ENCODE measurements at places on chromosomes 5 and 9.

- peak; percentile 25 for DNase-seq
Observed at GRCh38 chr5:65482736-65483545, 1.2 kb upstream of the ADAMTS6 start.

- DNase-seq: no peak
Observed at GRCh38 chr9:116447934-116448333, 239.2 kb upstream of the TRIM32 start.

DNA sequence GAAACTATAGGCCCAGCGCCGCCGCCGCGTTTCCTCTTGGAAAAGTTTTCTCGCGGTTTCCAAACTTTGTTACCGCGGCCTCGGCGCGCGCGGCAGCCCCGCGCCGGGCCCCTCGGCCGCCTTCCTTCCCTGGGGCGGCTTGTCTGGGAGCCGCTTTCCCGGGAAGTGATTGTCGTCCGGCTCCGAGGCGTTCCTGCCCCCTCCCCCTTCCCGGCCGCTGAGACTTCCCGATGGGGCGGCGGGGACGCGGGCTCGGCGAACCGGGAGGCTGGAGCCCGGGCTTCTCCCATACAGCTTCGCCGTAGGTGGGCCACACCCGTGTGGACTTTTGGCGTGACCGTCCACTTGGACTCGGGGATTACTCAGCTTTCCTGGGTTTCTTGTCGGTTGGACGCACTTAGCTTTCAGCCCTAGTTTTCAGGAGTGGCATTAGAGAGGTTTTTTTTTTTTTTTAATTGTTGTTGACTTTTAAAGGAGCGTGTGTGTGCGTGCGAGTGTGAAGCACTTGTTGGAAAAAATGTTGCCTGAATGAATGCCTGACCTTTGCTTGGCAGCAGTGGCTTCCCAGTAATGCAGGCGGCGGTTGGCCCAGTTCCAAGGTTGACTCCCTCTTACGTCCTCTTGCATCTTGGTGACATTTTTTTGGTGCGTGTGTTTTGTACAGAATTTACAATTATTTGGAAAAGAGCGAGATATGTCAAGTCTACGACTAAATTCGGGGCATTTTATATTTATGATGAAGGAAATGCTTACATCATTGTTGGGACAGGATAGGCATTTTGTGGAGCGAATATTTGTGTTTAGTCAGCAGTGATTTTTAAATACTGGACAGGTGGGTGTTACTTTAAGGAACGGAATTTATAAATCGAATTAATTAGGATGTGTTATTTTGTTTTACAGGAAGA lies 821 bp downstream of the CTNNA1 start:
- peak; percentile 13 for DNase-seq

DNA sequence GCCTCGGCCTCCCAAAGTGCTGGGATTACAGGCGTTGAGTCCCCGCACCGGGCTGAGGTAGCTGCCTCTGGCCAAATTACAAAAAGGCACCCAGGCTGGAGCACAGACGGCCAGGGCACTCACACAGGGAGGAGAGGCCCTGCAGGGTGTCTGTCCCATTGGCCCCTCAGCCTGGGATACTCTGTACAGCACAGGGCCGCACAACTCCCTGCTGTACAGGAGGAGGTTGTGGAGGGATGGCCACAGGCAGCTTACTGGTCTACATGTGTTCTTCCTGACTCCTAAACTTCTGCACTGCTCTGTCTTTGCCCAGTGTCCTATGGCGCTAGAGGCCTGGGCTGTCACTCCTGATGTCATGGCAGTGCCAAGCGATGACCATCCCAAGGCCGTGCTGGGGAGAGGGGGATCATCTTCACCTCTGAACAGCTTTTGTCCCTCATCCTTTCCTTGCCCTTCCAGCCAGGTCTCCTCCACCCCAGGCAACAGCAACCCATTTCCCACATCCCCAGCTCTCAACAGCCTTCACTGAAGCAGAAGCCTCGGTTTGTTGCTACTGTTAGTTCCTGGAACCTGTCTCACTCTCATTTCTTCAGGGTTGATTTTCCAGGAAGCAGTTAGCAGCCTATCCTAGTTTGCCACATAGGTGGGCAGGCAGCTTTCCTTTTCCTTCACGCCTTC lies 1.8 kb upstream of the CNOT6 start:
- no peak for DNase-seq

DNA sequence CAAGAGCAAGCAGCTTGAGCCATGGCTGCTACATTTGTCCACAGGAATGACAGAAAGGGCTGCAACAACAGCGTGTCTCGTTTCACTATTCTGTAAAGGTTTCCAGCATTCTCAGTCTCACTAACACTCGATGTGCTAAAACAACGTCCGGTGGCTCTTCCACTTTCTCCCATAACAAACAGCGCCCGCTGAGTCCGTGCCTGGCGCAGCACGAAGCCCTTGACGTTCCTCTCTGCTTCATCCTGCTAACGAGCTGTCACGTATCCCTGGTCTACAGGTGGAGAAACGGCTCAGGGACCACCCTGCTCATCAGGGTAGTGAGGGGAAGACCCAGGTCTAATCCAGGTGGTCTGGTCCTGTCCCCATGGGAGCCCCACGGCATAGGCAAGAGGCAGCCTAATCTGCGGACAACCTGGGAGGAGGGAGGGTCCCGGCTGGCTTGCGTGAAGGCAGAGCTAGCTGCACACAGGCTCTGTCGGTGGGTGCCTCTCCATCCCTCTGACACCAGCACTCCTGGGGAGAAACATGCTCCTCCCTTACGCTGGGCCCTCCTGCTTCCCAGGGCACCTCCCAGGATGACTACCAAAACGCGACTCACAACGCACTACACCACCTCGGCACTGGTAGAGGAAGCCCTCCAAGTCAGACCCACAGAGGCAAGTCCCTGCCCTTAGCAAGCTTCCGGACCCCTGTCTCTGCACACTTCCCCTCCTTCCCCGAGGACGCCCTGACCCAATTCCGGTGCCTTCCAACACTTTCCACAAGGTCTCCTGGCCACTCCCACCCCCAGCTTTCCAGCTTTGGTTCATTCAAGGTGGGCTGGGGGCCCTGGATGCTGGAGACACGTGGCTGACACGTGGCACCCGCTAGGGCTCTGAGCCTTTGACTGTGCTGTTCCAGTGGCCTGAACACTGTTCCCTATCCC lies 43.3 kb downstream of the VAV2 start:
- DNase-seq: no peak

GRCh38 chr5:173507171-173507570 lies 109.3 kb downstream of the BOD1 start:
- DNase-seq: no peak

DNA sequence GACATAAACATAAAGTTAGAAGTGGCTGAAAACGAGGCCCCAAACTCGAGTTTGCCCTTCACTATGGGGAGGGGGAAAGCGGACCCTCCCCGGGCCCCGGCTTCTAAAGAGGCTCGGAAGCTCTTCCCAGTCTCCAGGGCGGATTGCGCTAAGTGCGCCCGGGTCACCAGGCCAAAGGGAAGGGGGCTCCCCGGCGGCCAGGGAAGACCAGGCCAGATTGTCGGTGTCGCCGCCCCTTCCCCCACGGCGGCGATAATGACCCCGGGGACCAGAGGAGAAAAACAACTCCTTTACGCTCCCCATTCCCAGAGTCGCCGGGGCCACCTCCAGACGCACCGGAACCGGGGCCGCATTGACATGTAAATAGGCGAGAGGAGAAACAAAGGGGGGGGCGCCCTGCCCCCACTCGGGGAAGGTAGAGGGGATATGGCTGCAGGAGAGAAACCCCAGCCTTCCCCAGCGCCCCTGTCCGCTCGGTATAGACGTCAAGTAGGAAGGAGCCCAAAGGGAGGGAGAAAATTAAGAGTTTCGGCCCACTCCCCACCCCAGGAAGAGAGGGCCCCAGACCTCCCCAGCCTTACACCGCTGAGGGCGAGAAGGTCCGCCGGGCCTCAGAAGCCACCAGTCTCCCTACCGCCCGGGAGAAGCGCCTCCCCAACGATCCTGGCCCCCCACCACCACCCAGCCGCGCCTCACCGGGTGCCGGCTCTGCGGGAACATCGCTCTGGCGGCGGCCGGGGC lies 1.7 kb downstream of the TLE1 start:
- no peak for DNase-seq

GRCh38 chr9:5578018-5578697 lies 50.7 kb upstream of the RIC1 start:
- no peak for DNase-seq

GRCh38 chr5:69531406-69531801 lies 28.6 kb upstream of the GTF2H2C start:
- DNase-seq: no peak

DNA sequence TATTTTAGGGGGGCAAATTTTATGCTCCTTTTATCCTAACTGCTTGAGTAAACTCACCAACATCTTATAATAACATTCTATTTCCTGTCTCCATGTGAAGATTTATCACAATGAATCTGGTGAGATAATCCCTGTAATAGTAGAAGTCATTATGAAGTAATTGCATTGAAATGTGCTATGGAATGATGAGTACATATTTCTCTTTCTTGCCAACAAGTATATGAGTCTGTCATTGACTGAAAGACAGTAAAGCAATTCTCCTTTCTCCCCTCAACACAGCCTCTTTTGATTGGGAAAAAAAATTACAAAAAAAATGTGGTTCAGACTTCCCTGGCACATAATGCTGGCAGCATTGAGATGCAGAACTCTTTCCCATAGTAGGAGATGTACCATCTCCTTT lies 459.2 kb upstream of the RGMB start:
- DNase-seq: no peak

- no peak for DNase-seq
Observed at GRCh38 chr9:91865041-91865440, 85.0 kb downstream of the ROR2 start.

Data from central memory CD4-positive, alpha-beta T cell (primary cell).